Fibroblast of skin of scalp (primary cell): ENCODE measurements at places on chromosomes 11 and 22.
A peak's percentile ranks its signal among the peaks of the same experiment; 100 is the strongest.

GRCh38 chr11:20488352-20488751, 100.8 kb downstream of the PRMT3 start:
- DNase-seq = no peak

DNA sequence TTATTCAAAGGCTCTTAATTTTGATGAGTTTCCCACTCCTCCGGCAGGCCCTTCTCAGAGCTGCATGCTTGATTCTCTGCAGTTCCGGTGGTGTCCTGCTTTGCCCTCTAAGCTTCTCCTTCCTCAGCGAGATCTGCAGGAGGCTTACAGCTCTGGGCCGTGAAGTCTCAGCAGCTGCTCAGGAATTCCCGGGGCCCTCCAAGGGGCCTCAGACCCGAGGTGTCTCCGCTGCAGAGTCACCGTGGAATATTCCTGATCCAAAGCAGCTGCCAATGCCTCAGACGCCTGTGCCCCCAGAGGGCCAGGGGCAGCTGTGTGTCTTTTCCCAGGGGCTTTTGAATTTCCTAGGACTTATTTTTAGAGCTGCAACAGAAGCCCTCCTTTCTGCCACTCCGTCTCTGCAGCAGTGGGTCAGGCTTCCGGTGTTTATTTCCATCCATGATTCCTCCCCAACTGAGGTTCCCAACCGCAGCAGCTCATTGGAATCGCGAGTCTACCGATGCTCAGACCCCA, 37.2 kb downstream of the RPS6KA4 start:
- DNase-seq = peak; percentile 18

DNA sequence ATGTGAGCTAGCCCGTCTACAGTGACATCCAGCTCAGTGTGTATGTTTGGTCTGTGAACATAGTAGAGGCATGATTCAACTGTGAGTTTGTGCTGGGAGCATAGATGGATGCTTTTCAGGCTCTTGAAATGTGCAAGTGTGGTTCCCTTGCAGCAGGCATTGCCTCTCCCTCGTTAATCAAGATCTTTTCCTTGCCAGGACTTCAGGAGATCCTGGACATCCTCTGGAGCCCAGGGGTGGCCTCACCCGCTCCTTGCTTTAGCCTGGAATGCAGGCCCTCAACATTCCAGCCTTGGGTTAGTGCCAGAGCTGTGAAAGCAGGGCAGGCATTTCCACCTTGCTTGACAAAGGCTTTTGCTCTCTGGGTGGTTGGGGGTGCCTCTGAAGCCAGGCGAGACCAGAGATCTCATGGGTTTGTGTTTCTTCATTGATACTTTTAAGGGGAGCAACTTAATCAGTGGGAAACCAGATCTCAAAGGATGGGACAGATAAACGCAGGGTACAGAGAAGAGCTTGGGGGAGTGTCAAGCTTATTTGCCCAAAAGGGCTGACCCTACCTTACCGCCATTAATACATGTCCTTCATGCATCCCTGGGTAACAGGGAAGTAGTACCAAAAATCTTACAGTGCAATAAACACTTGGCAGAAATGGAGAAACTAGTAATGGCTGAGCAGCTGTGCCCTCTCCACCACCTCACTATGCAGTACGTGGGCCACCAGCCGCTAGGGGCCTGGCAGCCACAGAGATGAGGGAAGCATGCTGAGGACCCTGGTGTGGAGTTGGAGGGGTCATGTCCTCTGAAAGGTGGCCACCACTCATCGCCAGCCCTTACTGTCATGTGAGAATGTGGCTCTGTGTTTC, 72.1 kb downstream of the PTPRJ start:
- DNase-seq = peak; percentile 65

- DNase-seq = peak; percentile 18
Observed at GRCh38 chr11:23423104-23423503, 562.8 kb upstream of the CCDC179 start.

GRCh38 chr11:33280411-33280810, 23.2 kb downstream of the HIPK3 start:
- no peak for DNase-seq

DNA sequence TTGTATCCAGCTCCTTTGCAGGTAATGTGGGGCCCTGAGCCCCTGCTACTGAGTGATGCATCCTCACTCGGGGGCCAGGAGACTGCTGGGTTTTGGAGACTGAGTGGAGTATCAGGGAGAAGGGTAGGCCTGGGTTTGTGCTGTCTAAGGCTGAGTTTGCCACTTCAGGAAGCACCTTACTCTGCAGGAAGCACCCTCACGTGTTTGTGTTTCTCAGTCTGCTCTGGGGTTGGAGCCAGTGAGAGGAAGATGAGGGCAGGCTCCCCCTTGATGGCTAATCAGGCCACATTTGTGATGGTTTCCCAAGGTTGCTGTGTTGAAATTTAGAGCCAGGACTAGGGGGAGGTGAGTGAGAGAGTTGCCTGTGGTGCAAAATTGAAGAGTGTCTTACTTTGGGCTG, 13.7 kb upstream of the THY1 start:
- DNase-seq = no peak

GRCh38 chr22:43465291-43466015, 53.6 kb downstream of the MPPED1 start:
- DNase-seq = no peak

- peak; percentile 43 for DNase-seq
Observed at GRCh38 chr22:45709866-45710265, 38.2 kb downstream of the ATXN10 start.

DNA sequence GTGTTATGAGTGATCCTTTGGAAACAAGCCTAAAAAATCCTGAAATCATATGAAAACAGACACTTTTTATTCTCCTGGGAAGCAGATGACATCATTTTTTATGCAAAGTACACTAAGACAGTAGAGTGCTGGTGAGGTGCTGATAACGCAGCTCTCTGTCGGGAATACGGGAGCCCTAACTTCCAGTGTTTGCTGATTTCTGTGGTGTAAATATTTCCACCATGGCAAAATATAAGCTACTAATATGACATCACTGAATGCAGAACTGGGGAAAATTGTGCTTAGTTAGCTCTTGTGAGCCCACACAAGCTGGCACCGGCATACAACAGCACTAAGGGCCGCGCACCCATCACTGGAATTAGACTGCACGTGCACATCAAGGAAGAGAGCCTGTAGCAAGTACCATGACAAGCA, 82.6 kb downstream of the FAM76B start:
- peak; percentile 43 for DNase-seq

- peak; percentile 81 for DNase-seq
Observed at GRCh38 chr11:14054116-14055107, 91.9 kb downstream of the SPON1 start.

DNA sequence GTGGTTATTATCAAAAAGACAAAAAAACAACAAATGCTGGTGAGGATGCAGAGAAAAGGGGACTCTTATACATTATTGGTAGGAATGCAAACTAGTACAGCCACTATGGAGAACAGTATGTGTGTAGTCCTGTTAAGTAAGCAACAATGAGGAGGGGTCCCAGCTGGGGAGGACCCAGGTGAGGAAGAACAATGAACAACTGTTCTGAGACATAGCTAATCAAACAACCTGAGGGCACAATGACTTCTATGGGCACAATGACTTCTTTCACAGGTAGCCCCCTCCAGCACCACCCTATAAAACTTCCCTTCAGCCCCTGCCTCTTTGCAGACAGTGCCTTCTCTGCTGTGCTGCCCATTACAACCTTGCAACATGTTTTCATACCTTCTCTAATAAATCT, 5.6 kb downstream of the JAML start:
- no peak for DNase-seq

DNA sequence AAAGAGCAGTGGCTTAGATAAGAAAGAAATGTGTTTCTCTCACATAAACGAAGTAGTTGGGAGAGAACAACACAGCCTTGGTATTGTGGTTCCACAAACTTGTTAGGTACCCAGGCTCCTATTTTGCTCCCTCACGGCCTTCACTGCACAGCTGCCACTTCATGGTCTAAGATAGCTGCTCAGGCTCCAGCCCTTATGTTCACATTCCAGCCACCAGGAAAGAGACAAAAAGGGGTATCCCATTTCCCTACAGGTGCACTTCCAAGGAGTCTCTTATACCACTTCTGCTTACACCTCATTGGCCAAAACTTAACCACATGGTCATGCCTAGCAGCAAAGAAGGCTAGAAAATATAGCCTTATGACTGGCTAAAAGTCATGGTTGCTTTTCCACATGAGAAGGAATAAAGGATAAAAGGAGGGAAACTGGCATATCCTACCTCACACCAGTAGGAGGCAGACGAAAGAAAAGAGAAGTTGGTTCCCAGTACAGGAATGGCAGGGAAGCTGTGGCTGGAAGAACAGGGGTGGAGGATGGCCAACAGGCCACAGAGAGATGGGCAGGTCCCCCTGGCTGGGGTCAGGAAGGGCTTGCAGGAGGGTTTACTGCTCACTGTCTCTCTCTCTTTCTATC, 5.4 kb upstream of the HDHD5 start:
- no peak for DNase-seq

- no peak for DNase-seq
Observed at GRCh38 chr11:43250309-43250708, 61.5 kb upstream of the API5 start.

GRCh38 chr22:37018815-37019308, 385 bp downstream of the TST start:
- peak; percentile 47 for DNase-seq

DNA sequence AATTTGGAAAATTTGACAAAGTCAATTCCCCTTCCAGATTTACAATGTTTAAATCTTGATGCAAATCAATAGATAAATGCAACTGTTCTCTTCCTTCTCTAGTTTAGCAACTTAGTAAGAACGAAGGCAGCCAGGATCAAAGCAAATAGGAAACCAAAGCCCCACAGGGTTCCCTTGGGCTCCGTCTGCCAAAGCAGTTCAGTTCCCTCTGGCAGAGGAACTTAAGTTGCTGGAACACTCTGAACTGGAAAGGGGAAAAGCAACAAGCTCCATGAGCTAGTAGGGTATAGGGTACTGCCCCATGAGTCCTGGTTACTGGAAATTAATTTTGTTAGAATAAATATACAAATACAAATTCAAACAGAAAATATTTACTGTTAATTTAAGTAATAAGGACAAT, 91.3 kb downstream of the RELT start:
- DNase-seq = no peak

DNA sequence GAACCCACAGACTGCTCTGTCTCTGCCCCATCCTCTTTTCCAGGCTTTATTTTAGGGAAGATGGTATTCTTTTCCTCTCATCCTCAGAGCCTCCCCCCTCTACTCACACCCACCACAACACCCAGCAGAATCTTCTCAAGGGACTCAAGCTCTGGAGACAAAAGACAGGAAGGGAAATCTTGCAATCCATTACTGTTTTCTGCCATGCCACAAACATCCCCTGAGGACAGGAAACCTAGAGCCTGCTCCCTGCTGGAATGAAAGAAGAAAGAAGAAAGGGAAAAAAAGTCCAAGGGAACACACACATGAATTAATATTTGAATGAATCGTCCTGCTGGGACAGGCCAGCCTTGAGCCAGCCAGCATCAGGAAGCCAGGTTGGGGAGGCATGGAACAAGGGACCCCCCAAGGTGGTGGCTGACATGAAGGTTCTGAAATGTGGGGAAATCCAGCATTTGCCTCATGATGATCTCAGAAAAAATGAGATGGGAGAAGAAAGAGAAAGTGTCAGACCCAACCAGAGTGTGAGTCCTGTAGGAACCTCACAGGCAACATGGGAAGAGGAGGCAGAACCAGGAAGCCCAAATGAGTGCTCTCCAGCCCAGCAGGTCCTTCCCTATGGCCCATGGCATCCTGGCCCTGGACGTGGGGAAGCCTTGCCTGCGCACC, 34.0 kb downstream of the SLCO2B1 start:
- no peak for DNase-seq

- DNase-seq = no peak
Observed at GRCh38 chr22:46655861-46656608, 35.8 kb downstream of the GRAMD4 start.

- DNase-seq = no peak
Observed at GRCh38 chr11:14029440-14029839, 66.9 kb downstream of the SPON1 start.

DNA sequence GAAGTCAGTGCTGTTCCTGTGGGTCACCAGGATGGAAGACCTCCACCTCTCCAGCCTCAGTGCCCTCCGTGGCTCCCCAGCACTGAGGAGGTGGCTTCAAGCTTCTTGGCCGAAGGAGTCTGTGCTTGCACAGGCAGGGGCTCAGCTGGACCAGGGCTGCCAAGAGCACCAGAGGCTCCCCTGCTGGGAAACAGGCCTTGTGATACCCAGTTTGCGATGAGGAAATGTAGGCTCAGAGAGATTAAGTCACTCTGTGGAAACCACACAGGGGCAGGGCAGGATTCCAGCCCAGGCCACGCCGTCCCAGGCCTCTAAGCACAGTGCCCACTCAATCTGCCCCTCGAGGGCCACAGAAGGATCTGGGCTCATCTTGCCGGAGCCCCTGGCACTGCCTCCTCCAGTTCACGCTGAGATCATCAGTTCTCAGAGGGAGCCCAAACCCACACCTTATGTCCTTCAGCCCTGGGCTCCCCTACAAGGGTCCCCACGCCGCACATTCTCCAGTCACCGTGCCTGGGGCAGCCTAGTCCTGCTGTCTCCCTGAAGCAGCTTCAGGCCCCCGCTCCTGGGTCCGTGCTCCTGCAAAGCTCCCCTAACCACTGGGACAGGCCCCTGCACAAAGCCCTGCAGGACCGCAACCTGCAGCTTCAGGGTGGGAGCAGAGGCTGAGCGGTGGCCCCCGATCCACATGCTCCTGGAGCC, 21.6 kb downstream of the ANO1 start:
- peak; percentile 18 for DNase-seq

DNA sequence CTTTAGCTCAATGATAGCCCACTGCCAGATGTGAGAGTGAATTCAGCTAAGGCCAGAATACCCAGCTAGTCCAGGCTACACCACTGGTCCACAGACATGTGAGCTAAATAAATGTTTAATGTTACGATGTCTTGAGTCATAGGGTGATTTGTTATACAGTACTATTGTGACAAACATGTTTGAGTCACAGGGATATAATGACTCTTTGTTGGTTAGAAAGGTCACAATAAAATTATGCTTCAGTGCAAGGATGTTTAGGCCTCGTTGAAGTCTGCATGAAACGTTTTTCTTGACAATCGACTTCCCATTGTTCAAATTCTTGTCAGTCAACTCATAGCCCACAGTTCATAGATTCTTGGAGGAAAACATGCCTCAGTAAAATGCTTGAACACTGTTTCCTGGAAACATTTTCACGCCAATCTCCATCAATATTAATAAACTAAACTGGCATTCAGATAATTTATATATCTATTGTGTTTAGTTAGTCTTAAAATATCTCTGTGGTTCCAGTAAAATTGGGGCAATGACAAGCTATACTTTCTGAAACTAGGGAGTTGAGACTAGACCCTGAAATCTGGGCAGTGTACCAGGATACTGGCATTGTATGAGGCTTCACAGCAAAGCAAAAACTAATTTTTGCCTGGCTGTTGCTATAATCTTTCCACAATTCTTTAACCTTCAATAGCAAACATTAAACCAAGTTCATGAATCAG, 650.8 kb upstream of the KIRREL3 start:
- DNase-seq = peak; percentile 71

GRCh38 chr22:23263651-23264555, 83.6 kb downstream of the BCR start:
- no peak for DNase-seq

- DNase-seq = no peak
Observed at GRCh38 chr22:50683086-50683993, 10.7 kb downstream of the SHANK3 start.
